Cortex of kidney (tissue), 1 donor: ENCODE measurements at places on chromosomes 1 and 21.

- DNase-seq: no peak
These were observed 156.7 kb downstream of the BRINP3 start for GRCh38 chr1:190320952-190321351.

GRCh38 chr1:56686169-56686568, 41.1 kb downstream of the PRKAA2 start:
- no peak for DNase-seq

DNA sequence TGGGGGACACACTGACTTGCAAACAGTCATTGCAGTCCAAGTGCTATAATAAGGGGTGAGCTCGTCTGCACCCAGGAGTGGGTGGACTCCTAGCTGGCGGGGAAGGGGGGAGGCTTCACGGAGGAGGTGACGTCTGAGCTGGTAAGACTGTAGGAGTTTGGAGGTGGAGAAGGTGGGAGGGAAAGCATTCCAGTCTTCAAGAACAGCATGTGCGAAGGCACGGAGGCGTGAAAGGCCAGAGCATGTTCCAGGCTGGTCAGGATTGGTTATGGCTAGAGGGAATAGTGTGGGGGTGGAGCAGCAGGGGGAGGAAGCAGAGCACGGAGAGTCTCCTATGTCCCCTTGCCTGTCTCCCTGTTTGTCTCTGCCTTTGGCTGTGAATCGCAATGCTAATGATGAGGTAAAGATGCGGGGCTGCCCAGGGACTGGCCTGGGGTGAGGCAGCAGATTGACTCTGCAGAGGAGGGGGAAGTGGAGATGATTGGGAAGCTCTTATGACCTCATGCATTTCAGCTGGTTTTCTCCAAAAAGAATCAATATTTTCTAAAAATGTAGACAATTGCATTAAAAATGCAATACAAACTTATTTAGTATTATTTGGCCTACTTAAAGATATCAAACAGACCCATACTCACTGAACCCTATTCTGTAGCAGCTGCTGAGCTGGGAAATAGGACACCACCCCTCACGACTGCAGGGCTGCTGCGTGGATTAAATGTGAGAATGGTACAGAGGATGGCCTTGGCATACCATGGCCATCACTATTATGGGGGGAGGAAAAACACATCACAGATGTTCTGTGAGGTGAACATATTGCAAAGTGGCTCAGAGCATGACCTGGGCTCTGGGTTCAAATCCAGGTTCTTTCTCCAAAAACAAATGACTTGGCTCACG, 2.6 kb upstream of the ZNF436 start:
- DNase-seq: no peak

- DNase-seq: no peak
These were observed 163.6 kb downstream of the ST6GALNAC3 start for GRCh38 chr1:76238094-76238628.

DNA sequence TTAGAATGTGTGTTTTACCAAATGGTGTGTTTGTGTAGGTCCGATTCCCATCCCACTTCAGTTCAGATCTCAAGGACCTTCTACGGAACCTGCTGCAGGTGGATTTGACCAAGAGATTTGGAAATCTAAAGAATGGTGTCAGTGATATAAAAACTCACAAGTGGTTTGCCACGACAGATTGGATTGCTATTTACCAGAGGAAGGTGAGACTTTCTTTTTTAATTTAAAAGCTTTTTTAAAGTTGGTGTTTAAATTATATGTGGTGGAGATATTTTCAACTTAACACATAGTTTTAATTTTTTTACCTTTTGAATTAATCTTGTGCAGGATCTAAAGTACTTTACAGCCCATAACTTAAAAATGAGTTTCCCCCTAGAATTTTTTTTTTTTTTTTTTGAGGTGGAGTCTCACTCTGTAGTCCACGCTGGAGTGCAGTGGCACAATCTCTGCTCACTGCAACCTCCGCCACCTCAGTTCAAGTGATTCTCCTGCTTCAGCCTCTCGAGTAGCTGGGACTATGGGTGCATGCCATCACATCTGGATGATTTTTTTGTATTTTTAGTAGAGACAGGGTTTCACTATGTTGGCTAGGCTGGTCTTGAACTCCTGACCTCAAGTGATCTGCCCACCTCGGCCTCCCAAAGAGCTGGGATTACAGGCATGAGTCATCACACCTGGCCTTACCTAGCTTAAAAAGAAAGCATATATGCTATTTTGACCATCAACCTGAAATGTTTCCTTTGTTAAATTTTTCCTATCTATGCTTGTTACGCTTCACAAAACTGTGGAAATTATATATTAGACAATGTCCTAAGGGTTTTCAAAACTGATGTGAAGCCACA, 70.3 kb downstream of the PRKACB start:
- DNase-seq: no peak

- DNase-seq: no peak
These were observed 2.4 kb downstream of the LIX1L start for GRCh38 chr1:145955436-145955835.

DNA sequence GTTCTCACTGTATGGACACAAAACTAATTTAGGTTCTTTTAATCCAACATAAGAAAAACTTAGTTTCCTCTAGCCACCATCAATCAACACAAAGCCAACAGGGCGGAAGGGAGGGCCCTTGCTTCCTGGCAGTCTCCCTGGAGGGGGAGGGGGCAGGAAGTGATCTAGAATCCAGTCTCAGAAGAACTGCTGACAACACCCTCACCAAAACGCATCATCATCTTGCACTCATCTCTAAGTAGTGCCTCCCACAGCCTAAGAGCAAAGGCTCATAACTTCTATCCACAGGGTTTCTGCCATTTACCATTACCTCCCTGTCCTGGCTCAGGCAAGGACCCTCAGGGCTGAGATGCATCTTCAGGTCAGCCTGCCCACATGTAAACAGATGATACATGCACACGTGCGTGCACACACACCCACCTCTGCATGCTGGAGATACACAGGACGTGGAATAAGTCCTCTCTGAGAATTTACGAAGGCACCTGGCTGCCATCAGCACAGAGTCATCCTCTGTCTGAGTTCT, 20.5 kb downstream of the HIVEP3 start:
- DNase-seq: no peak

DNA sequence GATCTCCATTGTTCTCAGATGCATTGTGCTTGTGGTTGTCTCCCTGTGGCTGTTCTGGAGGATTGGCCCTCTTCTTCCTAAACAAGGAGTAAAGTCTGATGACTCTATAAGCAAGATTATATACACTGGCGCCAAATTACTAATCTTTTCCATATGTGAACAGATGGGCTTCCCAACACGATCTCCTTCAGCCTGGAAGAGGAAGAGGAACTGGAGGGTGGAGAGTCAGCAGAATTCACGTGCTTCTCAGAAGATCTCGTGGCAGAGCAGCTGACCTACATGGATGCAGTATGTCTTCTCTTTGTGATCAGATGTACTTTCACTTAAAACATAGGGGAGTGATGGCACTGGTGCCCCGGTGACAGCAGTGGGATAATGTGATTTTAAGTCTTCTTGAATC, 78.7 kb downstream of the RGL1 start:
- DNase-seq: no peak

GRCh38 chr1:1075148-1075935, 1.2 kb upstream of the RNF223 start:
- DNase-seq: no peak

DNA sequence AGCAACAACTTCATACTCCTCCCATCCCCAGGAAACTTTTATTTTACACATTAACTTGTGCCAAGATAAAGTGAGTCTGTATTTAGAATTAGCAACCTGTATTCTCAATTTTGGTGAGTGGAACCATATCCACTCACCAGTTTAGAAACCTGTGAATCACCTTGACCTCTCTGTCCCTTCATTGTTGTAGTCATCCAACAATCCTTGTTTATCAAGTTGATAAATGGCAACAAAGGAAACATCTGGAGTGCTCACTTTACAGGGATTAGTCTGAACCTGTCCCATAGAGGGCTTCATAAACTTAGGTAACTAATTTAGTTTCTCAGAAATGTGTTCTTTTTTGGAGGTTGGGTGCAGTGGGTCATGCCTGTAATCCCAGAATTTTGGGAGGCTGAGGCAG, 3.9 kb upstream of the CLSPN start:
- no peak for DNase-seq

GRCh38 chr21:42140196-42140934, 69.2 kb downstream of the UMODL1 start:
- no peak for DNase-seq

DNA sequence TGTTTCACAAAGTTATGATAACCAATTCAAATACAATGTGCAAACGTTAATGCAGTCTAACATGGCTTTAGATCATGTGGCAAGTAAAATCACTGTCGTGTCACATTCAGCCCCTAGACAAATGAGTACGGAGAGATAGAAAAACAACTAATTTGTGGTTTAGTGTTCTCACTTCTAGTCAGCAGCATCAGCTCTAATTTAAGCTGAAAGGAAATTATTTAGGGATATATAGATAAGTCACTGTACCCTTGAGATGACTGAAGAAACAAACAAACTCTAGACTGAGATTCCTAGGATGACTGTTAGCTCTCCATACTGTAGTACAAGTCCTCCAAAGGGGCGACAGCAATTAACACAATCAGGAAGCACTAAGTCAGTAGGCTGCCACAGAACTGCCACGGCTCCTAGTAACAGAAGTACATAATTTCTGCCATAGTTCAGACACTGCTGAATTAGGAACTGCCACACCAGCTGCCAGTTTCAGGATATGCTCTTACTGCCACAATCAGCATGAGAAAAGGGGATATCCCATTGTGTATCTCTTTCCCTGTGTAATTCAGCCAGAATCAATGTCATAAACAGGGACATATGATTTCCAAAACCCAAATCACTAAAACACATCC, 150.4 kb upstream of the NEGR1 start:
- no peak for DNase-seq

DNA sequence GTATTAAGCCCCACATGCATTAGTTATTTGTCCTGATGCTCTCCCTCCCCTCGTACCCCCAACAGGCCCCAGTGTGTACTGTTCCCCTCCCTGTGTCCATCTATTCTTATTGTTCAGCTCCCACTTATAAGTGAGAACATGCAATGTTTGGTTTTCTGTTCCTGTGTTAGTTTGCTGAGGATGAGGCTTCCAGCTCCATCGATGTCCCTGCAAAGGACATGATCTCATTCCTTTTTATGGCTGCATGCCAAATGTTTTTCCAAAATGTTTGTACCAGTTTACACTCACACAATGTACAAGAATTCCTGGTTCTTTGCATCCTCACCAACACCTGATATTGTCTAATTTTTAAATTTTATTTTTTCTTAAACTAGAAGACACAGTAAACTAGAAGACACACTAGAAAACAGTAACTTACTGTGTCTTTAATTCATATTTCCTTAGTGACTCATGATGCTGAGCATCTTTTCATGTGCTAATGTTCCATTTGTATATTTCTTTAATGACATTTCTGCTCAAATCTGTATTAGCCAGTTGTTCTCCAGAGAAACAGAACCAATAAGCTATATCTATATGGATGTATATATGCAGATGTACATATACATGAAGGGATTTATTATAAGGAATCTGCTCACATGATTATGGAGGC, 19.4 kb upstream of the USP1 start:
- no peak for DNase-seq

- no peak for DNase-seq
These were observed 22.7 kb upstream of the GNG12 start for GRCh38 chr1:67855961-67856360.

DNA sequence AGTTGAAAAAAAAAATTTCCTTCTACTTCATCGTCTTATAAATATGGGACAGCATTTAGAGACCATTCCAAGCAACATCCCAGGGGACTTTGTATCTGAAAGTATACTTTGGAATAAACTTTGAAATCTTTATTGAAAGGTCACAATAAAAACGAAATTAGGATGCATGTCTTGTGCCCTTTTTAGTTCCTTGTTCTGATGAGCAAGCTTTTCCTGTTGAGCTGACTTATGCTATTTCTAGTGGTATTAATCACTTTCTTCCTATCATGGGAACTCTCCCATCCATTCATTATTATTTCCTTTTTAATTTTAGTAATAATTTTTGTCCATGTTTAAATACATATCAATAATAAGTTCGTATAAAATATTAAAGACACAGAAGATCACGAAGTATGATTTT, 4.0 kb upstream of the GBP2 start:
- DNase-seq: no peak

DNA sequence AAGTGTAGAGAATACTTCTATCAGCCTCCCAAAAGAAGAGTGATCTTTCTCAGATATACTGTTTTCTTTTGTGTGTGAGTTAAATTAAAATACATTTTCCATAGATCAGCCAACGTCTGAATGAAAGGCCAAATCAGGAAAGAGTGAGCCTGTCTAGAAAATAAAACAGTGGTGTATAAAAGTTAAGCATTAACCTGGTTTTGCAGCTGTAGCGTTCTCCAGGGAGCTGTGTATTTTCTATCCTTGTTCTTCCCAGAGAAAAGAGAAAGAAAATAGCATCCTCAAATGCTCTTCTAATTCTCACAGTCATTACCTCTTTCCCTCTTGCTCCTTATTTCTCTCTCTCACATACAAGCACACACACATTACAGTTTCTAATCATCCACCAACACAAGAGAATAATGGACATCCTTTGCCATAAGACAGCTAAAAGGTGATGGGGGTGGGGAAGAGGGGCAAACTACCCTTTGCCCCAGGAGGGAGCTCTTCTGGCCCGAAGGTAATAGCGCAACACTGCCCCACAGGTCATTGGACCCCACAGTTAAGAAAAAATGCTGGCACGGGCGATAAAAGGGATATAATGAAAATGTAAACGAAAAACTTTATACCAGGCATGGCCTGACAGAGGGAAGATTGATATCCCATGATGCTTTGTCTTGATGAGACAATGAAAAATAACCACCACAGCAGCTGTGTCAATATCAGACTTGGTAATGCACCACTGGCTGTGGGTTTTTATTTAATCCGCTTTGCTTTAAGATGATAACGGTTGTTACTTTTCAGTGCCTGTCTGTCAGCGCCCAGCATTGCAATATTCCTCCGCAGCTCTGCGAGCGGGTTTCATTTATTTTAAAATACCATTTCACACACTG, 150.3 kb downstream of the NUF2 start:
- DNase-seq: no peak
